ENCODE measurements at places on chromosomes 7 and 10.

GRCh38 chr10:77361426-77361825, 276.2 kb downstream of the KCNMA1 start:
- no peak for DNase-seq

DNA sequence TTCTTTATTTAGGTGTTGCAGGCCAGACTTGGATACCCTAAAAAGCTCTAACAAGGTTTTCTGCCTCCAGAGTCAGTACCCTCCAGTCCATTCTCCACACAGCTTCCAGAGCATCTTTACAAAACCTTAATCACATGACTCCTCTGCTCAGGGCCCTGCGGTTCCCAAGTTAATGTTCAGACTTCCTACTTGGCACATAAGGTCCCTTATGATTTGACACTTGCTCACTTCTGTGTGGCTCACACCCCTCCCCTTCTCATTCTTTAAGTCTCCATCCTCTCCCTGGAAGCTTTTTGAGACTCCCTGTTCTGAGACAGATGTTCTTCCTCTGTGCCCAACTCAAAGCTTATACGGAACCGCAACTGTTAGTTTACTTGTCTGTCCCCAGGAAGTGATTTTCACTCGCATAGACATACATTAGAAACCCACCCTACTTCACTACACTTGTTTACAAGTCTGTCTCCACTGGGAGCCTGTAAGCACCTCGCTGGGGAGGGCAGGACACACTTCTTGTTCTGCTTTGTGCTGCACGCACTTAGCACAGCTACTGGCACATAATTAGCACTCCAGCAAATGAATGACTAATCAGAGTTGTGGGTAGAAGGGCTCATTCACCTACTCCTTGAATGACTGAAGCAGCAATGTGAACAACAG, 154.3 kb upstream of the LAMB4 start:
- DNase-seq, result no peak

GRCh38 chr7:97167176-97167575, 49.7 kb downstream of the SDHAF3 start:
- no peak for DNase-seq

- DNase-seq, result peak; percentile 17
Observed at GRCh38 chr7:41478187-41478586, 224.7 kb downstream of the INHBA start.

GRCh38 chr7:38492010-38492409, 139.2 kb downstream of the AMPH start:
- DNase-seq, result no peak

- DNase-seq, result peak; percentile 91
Observed at GRCh38 chr10:100346765-100347567, at the start of gene SCD. SCD (plus strand) TSS chr10:100347233; CDS start chr10:100347505, 272 bp downstream.

DNA sequence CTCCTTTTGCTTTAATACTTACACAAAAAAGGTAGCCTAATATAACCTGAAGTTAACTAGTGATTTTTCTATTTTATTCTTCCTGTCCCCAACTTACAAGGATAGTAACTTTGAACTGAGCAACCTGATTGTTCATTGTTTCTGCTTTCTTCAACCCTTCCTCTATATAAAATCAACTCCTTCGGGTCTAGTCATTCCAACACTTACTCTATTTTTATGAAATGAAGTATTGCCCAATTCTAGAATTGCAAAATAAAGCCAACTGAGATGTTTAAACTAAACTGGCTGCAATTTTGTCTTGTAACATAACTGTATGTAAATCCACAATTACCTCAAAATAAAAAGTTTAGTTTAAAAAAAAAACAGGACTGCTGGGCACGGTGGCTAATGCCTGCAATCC, 20.3 kb upstream of the DNA2 start:
- peak; percentile 68 for DNase-seq

DNA sequence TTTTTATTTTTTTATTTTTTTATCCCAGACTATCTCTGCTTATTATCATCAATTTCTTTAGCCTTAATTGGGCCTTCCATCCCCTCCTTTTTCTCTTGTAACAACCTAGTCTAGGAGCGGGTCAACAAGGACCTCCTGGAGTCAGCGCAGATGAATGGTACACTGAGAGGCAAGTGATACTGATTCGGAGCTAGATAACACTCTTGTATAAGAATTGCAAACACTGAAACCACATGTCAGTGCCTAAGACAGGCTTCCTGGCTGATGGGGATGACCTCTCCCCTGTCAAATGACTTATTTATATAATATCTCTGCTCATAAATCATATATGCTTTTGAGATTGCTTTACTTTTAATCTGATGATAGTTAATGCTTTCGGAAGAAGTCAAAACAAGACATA, 22.7 kb downstream of the BPGM start:
- peak; percentile 45 for DNase-seq

DNA sequence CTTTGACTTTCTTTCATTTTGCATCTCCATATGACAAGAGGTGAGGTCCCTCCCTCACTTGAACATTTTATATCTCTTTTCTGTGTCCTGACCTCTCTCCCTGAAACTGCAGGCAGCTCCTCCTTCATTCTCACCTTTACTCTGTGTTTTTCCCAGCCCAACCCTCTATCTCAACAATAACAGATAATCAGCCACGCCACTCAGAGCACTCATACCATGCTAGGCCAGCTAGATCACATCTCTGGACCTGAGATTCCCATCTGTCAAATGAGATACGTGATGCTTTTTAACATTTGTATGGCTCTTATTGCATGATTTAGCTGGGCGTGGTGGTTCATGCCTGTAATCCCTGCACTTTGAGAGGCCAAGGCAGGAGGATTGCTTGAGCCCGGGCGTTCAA, 63.1 kb upstream of the PDCD4 start:
- DNase-seq, result no peak

- no peak for DNase-seq
Observed at GRCh38 chr7:80334196-80334595, 177.7 kb downstream of the GNAT3 start.

DNA sequence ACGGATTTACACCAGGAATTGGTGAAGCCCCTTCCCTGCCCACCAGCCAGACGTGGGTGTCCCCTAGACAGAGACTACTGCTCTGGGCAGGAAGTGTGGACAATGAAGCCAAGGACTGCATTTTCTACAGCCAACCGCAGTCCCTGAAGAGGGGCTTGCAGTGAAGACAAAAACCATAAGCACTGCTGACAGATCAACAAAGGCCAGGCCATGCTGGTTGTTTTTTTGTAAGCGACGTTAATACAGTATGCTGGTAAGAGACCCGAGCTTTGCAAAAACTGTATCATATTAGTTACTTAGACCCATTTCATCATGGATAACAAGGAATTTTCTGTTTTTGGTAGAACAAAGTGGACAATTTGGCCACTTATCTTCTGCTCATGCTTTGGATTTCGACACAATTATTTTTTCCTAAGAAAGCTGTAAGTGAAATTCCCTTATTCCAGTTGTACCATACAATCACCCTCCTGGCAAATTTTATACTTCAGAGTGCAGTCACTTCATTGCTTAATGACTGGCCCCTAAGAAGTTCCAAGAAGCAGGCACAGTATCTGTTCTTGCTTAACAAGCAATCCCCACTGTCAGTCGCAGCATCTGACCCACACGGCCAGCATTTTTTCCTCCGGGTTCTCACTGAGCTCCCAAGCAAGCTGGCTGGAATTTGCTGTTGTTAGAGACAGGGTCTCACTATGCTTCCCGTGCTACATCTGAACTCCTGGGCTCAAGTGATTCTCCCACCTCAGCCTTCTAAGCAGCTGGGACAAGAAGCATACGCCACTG, 163.5 kb downstream of the PARD3 start:
- peak; percentile 37 for DNase-seq

- peak; percentile 7 for DNase-seq
Observed at GRCh38 chr7:130458257-130458656, 17.4 kb upstream of the CEP41 start.

GRCh38 chr7:157516311-157516710, 179.5 kb downstream of the DNAJB6 start:
- no peak for DNase-seq

GRCh38 chr10:18719811-18720210, 60.6 kb downstream of the ARL5B start:
- no peak for DNase-seq

- DNase-seq, result no peak
Observed at GRCh38 chr10:28716748-28717147, 39.4 kb downstream of the BAMBI start.

- no peak for DNase-seq
Observed at GRCh38 chr10:2556883-2557282, 510.5 kb upstream of the PFKP start.

DNA sequence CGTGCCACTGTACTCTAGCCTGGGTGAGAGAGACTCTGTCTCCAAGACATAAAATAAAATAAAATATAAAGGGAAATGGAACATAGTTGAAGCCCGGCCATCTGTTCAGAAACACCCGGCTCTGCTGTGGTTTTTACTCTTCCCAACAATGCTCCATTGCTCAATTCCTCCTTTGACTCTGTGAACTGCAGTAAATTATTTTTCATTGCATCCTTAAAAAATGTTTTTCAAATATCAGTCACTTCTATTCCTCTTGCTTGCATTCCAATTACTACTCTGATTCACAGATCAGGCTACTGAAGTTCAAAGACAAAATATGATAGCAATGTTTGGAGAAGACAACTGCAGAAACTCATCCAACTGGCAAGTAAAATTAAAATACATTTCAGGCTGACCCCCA, 983.0 kb downstream of the SORCS1 start:
- DNase-seq, result peak; percentile 83

GRCh38 chr10:133100706-133101415, 13.1 kb downstream of the ADGRA1 start:
- no peak for DNase-seq

DNA sequence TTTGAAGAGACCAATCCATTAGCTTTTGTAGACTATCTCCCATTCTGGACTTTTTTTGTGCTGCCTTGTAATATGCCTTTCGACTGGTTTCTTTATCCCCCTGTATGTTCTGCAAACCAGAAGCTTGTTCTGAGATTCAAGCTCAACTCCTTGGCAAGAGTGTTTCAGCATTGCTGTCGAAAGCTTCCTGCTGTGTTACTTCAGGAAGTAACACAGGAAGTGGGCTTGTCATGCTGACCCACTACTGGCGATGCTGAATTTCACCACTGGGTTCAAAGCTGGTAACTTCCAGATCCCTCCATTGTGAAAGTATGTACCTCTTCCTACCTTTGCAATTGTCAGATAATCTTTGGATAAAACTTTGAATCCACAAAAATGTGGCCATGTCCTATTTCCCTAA, 57.9 kb upstream of the INSYN2A start:
- DNase-seq, result no peak

- peak; percentile 54 for DNase-seq
Observed at GRCh38 chr10:119521443-119522204, 20.9 kb downstream of the RGS10 start.

- peak; percentile 26 for DNase-seq
Observed at GRCh38 chr7:27606270-27607209, 56.1 kb downstream of the HIBADH start.

DNA sequence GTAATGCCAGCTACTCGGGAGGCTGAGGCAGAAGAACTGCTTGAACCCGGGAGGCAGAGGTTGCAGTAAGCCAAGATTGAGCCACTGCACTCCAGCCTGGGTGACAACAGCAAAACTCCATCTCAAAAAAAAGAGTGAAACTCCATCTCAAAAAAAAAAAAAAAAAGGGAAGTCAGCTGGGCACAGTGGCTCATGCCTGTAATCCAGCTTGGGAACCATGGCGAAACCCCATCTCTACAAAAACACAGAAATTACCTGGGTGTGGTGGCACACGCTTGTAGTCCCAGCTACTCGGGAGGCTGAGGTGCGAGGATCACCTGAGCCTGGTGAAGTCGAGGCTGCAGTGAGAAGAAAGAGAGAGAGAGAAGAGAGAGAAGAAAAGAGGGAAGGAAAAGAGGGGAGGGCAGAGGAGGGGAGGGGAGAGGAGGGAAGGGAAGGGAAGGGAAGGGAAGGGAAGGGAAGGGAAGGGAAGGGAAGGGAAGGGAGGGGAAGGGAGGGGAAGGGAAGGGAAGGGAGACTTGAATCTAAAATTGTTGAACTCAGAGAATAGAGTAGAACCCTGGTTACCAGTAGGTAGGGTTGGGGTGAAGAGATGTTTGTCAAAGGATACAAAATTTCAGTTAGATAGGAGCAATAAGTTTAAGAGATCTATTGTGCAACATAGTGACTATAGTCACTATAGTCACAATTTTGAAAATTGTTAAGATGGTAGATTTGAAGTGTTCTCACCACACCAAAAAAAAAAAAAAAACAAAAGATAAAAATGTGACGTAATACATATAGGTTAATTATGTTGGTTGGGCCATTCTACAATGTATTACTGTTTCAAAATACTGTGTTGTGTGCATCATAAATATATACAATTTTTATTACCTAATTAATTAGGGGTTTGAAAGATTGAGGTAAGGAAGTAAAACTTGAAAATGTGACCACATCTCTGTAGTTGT, 2.5 kb downstream of the SLC16A9 start:
- no peak for DNase-seq

DNA sequence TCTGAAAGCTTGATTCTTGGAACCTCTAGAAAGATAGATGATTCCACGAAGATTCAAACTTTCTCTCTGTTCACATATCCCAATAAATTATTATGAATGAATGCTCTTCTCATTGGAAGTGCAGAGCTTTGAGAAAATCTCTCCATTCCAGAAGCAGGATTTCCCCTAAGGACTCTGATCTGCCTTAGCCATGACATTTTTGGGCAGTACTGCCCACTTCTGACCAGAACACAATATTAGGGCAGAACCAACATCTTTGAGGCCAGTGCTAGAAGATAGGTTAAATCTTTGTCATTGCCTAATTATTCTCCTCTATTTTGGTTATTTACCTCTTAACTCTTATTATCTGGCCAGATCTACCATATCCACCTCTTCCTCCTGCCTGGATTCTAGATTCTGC, 49.9 kb downstream of the ARMC3 start:
- no peak for DNase-seq

- peak; percentile 42 for DNase-seq
Observed at GRCh38 chr7:73342645-73343044, 14.7 kb downstream of the FKBP6 start.

All from amniotic epithelial cell (primary cell).